ENCODE measurements at places on chromosomes 4 and X.

DNA sequence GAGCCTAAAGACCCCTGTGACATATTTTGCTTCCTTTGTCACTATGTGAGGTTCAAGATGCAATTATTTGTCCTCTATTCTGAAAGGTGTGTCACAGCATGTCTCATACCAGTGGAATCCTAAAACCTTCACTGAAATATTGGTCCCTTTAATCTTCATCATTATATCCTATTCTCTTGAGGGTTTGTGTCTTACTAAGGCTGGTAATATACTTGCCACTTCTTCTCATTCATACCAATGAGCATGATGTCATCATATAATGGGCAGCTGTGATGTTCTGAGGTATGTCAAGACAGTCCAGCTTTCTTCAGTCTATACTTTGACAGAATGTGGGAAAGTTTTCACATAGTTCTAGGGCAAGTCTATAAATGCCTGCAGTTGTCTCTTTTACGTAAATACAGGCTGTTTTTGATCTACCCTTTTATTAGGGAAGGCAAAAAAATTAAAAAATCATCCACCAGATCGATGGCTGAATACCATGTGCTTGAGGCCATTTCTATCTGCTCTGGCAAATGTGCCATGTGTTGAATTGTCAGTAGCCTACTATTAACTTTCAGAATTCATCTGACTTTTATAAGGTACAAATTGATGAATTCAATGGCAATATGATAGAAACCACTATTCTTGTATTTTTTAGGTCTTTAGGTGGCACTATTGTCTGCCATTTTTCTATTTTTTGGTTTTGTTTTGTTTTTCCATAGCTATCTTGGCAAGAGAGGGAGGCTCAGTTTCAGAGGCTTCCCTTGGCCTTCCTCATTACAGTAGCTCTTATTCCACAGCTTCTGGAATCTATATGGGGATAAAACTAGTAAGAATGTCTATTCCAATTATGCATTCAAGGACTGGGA lies 209.0 kb downstream of the PPARGC1A start:
- DNase-seq, result no peak

DNA sequence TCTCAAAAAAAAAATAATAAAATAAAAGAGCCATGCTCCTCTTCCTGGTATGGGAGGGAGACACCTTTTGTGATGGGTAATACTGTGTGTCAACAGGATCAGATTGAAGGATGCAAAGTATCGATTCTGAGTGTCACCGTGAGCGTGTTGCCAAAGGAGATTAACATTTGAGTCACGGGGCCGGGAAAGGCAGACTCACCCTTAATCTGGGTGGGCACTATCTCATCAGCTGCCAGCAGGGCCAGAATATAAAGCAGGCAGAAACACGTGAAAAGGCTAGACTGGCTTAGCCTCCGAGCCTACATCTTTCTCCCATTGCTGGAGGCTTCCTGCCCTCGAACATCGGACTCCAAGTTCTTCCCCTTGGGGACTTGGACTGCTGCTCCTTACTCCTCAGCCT lies 95.4 kb downstream of the SHOX start:
- DNase-seq, result no peak

- DNase-seq, result no peak
Measured at GRCh38 chrX:13638826-13639225, 14.1 kb upstream of the TCEANC start.

- no peak for DNase-seq
Measured at GRCh38 chr4:53026233-53026632, 164.1 kb downstream of the RASL11B start.

DNA sequence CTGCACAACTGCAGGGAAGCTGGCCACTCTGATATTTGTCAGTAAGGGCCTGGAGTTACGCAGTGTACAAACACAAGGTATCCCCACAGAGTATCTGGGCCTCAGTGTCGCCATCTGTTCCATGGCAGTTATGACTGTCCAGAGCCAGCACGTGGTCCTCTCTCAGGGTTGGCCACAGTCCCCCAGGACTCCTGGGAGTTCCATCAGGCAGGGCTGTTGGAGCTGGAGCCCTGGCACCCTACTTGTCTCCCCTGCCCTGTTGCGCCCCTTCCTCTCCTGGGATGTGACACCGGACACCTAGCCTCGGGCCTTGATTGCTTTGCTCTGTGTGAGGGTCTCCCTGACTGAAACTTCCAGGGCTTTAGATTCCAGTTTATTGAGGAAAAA lies 8.4 kb downstream of the HTRA3 start:
- no peak for DNase-seq

GRCh38 chrX:113980953-113981352 lies 602.9 kb upstream of the HTR2C start:
- DNase-seq, result no peak

DNA sequence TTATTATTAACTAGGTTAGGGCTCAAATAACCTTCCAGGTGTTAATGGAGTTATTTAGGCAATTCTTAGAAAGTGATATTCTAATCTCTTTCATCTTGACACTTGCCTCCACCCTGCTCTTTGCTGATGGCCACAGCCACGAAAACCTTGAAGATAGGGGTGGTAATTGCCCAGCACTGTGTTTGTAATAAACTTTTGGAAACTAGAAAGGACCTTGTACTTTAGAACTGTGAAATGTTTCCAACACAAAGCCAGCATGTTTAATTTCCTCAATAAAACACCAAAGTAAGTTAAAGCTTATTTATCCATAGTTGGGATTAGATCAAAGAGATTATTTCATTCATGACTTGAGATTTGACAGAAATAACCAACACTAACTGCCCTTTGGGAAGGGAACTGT lies 78.3 kb downstream of the MAOA start:
- no peak for DNase-seq

DNA sequence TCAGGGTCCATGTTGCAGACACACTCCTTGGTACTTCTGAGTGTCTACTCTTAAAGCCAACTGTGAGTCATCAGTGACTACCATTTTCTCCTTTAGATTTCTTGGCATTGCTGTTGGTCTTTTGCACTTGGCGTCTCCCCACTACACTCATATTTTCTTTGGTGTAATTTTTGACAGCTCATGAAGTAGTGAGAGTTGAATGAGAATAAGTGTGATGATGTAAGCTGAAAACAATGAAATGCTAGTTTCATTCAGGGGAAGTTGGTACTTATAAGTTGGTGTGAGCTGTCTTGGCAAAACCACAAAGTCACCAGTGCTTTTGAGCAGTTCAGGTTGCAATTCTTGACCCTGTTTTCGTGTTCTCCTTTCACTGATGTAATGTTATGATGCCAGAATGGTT lies 142.9 kb upstream of the ARX start:
- no peak for DNase-seq

DNA sequence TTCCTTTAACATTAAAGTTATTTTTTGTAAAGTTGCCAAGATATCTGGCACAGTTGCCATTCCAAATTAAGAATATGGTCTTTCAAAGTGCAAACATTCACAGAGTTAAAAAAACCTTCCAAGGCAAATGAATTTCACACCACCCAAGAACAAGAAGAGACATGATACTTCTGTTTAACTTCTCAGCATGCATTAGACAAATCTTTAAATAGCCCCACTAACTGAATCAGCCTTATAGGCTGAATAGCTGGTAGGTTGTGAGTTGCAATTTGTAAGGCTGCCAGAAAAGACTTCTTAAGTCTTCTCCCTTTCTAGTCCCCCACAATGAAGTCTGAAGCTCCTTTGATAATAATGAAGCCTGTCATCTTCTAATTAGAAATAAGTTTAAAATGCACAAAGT lies 95.6 kb downstream of the MAPK10 start:
- no peak for DNase-seq

GRCh38 chrX:101484135-101484534 lies 1.1 kb upstream of the ARMCX4 start:
- no peak for DNase-seq

- DNase-seq, result no peak
Measured at GRCh38 chr4:77805840-77806239, 13.3 kb downstream of the CNOT6L start.

GRCh38 chrX:16060252-16060651 lies 63.1 kb upstream of the GRPR start:
- DNase-seq, result no peak

- no peak for DNase-seq
Measured at GRCh38 chr4:1385373-1386340, 20.6 kb downstream of the NKX1-1 start.

GRCh38 chrX:110022599-110023448 lies 19.9 kb downstream of the TMEM164 start:
- DNase-seq, result no peak

DNA sequence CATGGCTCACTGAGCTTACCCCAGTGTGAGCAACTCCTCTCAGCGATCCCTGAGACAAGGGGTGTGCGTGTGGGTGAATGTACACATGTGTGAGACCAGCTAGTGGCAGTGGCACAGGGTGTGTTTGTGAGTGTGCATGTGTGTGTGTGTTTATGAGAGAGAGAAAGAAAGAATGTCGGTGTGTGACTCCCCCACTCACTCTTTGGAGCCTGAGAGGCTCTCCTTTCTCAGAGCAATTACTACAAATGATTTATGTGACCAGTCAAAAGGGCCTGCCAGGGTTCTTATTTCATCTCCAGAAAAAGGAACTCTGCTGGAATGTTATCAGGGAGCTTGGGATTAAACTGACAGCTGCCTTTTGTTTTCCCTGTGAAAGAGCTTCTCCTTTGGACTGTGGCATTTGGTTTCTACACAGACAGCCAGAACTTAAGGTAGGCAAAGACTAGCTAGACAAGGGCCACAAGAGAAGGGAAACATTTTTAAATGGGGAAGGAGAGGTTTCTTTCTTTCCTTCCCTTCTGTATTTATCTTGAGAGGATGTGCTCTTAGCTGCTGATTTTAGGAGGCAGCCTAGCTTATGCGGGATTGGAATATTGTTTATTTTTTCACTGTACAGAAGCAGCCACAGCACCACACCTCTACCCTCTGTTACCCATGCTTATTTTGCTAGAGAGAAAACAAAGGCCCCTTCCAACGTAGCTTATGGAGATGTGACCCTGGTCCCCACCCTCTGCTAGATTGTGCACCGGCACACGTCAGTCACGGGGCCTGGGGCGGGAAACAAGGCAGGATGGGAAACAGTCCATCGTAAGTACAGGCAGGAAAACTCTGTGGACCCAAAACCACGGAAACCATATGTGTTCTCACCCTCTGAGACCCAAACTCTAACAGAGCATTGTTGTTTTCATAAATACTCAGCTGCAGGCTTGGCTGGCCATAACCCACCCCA lies 143.5 kb downstream of the MGST2 start:
- no peak for DNase-seq

DNA sequence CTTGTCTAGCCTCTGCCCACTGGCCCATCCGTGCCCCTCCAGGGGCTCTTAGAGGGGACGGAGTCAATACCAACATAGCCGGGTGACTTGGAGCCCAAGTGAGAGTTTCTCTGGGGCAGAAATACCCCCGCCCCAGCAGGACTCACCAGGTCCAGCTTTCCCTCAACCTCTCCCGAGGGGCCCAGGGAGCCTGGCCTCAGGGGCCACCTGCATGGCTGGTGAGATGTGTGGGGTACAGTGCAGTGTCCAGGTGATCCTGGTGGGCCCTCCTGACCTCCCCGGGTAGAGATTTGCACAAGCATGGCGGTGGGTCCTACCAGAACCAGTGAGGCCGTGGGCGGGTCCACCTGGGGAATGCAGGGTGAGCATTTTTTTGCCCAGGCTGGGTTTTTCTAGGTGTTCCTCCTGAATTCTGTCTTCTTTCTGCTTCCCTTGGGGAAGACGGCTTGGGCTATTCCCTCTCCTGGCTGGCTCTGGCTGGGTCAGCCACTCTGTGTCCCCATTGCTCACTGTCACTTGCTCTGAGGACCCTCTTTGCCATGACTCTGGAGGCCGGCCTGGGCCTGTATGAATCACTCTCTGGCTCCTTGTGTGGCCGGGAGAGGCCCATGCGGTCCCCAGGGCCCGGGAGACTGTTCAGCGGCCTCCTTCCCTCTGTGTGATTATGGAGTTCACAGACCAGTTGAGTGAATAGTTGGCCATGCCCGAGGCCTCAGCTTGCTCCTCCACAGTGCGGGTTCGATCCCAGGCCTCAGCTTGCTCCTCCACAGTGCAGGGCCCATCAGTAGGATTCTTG lies 71.0 kb upstream of the NKX1-1 start:
- DNase-seq, result no peak

DNA sequence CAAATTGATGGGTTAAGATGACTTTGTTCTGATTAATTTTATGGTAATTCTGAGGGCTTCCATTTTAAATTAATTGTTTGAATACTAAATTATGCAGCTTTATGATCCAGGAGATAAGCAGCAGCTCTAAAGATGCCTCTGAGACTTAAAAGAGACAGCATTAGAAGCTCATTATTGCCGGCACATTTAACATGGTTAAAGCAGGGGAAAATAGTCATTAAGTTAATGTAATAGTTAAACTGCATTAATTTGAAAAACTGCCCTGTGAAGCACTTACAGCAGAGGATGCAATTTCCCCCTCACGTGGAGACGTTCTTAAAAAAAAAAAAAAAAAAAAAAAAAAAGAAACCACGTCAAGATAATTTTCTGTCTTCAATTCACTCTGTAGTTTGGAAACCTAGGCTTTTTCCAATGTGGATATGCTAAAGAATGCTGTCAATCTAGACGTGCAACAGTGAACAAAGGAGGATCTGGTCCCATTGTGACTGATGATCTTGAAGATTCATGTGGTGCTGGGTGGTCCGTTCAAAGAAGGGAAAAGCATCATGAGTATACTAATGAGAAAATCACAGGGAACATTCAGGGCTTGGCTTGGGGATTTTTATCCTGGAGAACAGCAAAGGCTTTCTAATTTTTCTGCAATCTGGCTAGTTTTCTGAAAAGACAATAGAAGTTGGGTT lies 440.6 kb upstream of the HS3ST1 start:
- no peak for DNase-seq

GRCh38 chr4:13483768-13484121 lies 395 bp downstream of the RAB28 start:
- no peak for DNase-seq

GRCh38 chrX:69050051-69050765 lies 115.0 kb downstream of the PJA1 start:
- DNase-seq, result no peak

DNA sequence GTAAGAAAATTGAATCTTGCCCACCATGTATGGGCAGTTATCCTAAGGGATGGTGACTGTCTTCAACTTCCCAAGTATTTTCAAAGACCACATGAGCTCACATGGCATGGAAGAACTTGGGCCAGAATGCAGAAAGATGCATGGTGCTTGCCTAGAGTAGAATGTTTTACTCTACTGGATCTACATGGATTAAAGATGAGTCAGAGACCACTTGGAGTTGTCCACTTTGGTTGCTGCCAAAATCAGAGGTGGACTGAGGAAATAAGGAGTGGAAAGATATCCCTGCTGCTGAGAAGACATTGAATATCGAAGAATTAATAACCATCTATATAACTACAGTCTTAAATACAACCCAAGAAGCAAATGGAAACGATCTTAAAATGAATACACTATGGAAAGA lies 498.1 kb downstream of the NLGN4X start:
- no peak for DNase-seq

- DNase-seq, result no peak
Measured at GRCh38 chr4:22522706-22523501, 7.0 kb upstream of the ADGRA3 start.
